ENCODE measurements at places on chromosomes 7 and 10.

GRCh38 chr10:65943451-65943850 lies 982.4 kb upstream of the LRRTM3 start:
- DNase-seq = no peak

- no peak for DNase-seq
Observed at GRCh38 chr10:71600849-71601248, 118.7 kb downstream of the C10orf105 start.

DNA sequence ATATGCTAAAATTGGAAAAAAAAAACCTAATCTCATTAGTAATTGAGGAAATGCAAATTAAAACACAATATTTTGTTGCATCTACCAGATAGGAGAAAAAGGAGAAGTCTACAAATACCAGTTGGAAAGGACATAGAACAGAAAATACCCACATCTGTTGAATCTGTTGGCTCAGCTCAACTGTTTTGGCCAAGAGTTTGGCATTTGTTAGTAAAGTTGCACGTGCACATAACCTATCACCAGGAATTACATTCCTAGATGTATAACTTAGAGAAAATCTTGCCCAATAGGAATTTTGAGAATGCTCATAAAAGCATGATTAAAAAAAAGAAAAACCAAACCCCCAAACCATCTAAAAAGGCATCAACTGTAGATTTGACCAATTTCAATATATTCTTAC lies 282.1 kb upstream of the BMPER start:
- no peak for DNase-seq

GRCh38 chr10:95125582-95125981 lies 56.3 kb upstream of the CYP2C8 start:
- DNase-seq = no peak

DNA sequence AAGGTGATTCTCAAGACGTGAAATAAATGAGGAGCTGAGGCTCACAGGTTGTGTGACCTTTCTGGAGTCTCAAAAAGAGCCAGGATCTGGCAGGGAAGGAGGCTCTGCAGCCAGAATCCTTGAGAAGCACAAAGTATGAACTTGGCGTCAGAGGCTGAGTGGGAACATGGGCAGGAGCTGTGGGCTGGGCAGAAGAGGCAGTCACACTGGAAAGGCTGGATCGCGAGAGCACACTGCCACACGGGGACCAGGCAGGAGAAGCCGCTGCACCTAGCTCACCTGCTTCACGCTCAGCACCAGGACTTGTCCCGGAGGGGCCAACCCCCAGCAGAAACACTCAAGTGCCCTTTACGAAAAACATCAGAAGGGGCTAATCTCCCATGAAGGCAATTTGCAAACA lies 535.0 kb downstream of the TNS3 start:
- no peak for DNase-seq

DNA sequence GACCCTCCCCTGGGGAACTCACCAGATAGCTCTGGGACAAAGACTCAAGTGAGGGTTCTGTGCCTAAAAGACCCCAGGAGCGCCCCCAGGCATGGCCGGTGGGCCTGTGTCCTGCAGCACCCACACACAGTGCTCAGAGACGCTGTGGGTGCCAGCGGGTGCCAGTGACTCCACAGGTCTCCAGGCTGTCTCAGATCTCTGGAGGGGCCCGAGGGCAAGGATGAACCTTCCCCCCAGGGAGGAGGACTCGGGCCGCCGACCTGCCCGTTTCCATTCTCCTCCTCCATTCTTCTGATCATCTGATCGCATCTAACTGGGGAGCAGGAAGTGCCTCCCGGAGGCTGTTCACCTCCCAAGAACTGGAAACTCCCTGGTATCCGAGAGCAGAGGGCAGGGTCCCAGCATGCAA lies 980 bp downstream of the ADAM8 start:
- no peak for DNase-seq

GRCh38 chr10:28157379-28157778 lies 145.5 kb downstream of the MPP7 start:
- DNase-seq = no peak

DNA sequence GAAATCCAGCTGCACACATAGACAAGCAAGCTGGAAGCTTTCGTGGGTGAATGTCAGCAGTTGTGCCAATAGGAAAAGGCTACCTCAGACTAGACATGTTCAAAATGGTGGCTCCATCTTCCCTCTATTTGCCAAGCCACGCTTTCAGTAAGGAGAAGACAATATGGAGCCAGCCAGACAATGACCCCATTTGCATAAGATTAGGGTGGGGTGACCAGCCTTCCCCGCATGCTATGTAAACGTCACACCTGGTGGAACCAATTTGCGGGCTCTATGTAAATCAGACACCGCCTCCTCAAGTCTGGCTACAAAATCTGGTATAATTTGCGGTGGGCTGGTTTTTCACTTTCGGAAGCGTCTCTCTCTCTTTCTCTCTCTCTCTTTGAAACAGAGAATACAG lies 297.4 kb upstream of the PCDH15 start:
- DNase-seq = no peak

Measured in NCI-H446 (cell line).